ENCODE measurements at places on chromosomes 3 and 15.

DNA sequence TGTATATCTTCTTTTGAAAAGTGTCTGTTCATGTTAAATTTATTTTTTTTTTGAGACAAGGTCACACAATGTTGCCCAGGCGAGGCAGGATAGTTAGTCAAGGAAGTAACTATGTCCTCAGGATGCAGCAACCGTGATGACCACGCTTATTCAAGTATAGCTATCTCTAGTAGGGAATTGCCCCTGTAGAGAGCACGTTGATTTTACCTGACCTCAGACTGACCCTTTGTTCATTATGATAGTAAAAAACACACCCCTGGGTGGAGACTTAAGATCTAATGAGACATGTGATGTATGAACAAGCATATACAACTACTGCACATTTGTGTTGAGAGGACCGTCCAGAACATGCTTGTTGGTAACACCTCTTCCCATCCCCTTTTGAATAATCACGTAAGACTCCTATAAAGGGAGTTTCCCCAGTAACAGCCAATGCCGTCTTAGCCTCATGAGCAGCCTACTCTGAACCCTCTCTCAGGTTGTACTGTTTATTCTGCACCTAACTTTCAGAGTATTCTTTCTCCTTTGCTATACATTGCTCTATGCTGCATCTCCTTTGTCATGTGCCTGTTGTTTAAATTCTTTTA is 32.9 kb downstream of the ZNF621 start:
- peak; percentile 51 for ATAC-seq
- H3K36me3 ChIP-seq = peaks cover 19% of the 10 kb centered on the region
- no peak overlapping the region for H3K4me3 ChIP-seq
- H3K4me1 ChIP-seq = peaks cover 13% of the 10 kb centered on the region

- peaks cover 50% of the 10 kb centered on the region for H3K36me3 ChIP-seq
- ATAC-seq = no peak
- H3K27me3 ChIP-seq = no peaks in the 10 kb centered on the region
- H3K27ac ChIP-seq = no peak overlapping the region
- no peak overlapping the region for H3K4me3 ChIP-seq
Measured at GRCh38 chr15:101071651-101072050, 152.5 kb downstream of the LRRK1 start.

DNA sequence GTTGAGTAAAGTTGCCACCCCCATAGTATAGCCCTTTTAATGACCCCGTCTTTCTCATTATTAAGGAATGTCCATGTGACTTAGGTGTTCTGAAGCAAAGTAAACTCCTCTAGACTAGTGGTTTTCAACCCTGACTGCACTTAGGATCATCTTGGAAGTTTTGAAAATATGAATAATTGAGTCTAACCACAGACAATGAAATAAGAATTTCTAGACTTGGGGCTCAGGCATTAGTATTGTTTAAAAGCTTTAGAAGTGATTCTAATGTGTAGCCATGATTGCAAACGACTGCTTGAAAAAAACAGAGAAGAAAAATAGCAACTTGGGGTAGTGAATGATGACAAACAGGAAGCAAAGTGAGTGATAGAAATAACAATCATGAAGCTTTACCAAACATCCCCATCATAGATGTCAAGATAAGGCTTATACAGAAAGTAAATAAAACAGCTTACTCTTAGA is 35.0 kb downstream of the ALCAM start:
- no peak overlapping the region for H3K27ac ChIP-seq
- no peak overlapping the region for H3K4me3 ChIP-seq
- peaks cover 54% of the 10 kb centered on the region for H3K36me3 ChIP-seq
- ATAC-seq = no peak
- H3K27me3 ChIP-seq = no peaks in the 10 kb centered on the region
- peaks cover 10% of the 10 kb centered on the region for H3K4me1 ChIP-seq

- H3K36me3 ChIP-seq = peaks cover 47% of the 10 kb centered on the region
- no peak overlapping the region for H3K4me3 ChIP-seq
- no peaks in the 10 kb centered on the region for H3K4me1 ChIP-seq
Measured at GRCh38 chr3:161274691-161275298, 53.7 kb downstream of the NMD3 start.

DNA sequence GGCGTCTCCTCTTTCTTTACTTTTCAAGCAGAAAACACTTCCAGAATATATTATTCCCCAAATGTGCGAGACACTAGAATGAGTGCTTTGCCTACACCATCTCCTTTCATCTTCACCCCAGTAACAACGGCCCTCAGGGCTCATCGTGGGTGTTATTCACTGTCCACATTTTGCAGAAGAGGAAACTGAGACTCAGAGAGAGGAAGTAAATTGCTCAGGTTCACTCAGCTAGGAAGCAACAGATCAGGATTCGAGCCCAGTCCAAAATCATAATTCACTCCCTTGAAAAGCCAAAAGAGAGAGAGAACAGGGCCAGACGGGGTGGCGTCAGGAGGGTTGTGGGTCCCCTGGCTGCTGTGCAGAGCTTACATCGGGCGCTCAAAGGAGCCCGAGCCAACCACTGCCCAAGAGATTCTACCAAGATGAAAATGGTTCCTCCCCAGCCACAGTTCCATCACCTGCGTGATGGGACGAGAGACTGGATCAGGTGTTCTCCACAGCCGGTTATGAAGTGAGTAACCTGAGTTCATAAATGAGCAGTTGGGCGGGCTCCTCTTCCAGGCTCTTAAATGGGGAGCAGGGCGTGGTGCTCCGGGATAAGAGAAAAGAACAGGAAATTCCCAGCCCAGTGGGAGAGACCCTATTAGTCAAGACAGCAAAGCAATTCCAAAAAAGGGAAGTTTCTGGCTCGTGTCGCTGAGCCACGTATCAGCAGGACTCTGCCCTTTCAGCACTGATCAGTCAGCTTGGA is 48.6 kb upstream of the FLNB start:
- peak overlapping the region; percentile 46 for H3K4me3 ChIP-seq
- no peaks in the 10 kb centered on the region for H3K27me3 ChIP-seq
- peak overlapping the region; percentile 53 for H3K27ac ChIP-seq
- H3K36me3 ChIP-seq = no peaks in the 10 kb centered on the region

DNA sequence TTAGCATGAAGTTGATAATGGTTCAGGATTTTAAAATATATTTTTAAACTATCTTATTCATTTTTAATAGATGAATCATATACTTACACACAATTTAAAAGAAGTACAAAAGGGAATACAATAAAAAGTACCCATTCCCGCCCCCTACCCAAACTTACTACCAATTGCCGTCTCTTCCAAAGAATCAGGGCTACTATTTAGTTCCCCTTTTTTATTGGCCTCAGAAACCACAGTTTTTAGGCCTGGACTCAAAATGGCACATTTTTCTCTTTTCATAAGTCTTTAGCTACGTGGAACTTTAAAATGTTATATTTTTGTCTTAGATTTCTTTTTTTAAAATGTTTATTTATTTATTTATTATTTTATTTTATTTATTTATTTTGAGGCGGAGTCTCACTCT is 18.0 kb downstream of the LRRK1 start:
- no peak overlapping the region for H3K4me3 ChIP-seq
- H3K27ac ChIP-seq = no peak overlapping the region
- no peak for ATAC-seq
- no peaks in the 10 kb centered on the region for H3K27me3 ChIP-seq
- peaks cover 34% of the 10 kb centered on the region for H3K36me3 ChIP-seq

DNA sequence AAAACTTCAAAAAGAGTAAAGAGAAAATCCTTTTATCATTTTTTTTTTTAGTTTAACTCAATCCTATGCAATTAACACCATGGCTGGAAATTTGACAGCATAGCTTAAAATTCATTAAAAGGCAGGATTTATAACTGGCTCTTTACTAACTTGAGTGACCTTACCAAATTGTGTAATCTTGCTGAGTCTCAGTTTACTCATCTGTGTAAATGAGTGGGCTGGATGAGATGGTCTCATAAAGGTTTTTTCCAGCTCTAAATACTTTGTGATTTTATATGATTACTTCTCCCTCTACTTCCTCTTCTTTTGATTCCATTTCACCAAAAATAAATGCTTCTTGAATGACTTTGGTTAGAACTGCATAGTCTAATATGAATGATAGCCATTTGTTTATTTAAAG is 234.9 kb upstream of the SATB1 start:
- no peak for ATAC-seq
- no peaks in the 10 kb centered on the region for H3K36me3 ChIP-seq
- no peak overlapping the region for H3K27ac ChIP-seq
- H3K4me1 ChIP-seq = no peaks in the 10 kb centered on the region
- no peaks in the 10 kb centered on the region for H3K27me3 ChIP-seq

GRCh38 chr15:34038871-34039789 is at the start of gene AVEN:
Gene AVEN, minus strand, starts transcription at chr15:34039204. Its CDS starts 158 bp downstream, at chr15:34039046.
- peak within 1 kb of the TSS; percentile 93 for H3K27ac ChIP-seq
- H3K36me3 ChIP-seq = no peaks in the 10 kb centered on the region
- H3K27me3 ChIP-seq = no peaks in the 10 kb centered on the region
- H3K4me3 ChIP-seq = peak within 1 kb of the TSS; percentile 92
- ATAC-seq = peak; percentile 78

- H3K4me1 ChIP-seq = no peaks in the 10 kb centered on the region
- no peaks in the 10 kb centered on the region for H3K27me3 ChIP-seq
- H3K36me3 ChIP-seq = no peaks in the 10 kb centered on the region
- ATAC-seq = no peak
- H3K27ac ChIP-seq = no peak overlapping the region
Measured at GRCh38 chr3:57943525-57944495, 64.4 kb upstream of the FLNB start.

DNA sequence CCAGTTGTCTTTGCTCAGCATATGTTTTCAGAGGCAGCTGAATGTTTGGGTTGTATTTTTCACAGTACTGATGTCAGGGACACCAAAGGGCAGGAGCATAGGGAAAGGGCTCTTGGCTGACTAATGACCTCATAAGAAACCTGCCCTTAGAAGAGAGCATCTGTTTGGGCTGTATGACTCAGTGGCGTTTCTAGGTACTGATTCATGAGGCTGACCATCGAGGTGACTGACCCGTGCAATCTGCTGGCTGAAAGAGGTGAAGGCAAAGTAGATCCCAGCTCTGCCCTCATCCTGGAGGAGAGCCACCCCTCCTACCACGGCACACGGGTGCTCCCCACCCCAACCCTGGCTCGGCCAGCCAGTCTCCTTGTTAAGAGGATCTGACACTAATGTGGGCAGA is 8.3 kb downstream of the LMCD1 start:
- no peak overlapping the region for H3K27ac ChIP-seq
- no peaks in the 10 kb centered on the region for H3K27me3 ChIP-seq
- no peak for ATAC-seq
- H3K4me3 ChIP-seq = no peak overlapping the region
- peaks cover 19% of the 10 kb centered on the region for H3K4me1 ChIP-seq
- peaks cover 11% of the 10 kb centered on the region for H3K36me3 ChIP-seq

DNA sequence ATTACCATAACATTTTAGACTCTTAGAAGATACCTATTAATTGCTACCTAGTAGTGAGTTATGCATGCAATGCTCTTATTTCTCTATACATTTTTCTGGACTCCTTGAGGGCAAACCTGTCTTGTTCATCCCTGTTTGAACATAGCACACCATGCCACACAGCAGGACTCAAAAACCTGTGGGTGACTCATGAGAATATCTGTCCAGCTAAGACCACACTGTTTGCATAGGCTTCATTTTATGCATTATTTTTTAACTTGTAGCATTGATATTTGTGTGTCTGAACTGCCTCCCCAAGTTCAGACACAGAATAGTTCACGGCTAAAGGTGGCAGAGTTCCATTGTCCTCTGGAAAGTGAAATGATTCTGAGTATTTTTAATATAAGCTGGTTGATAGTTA is 1.8 kb downstream of the LMCD1 start:
- H3K4me1 ChIP-seq = peaks cover 56% of the 10 kb centered on the region
- H3K27me3 ChIP-seq = no peaks in the 10 kb centered on the region
- H3K36me3 ChIP-seq = no peaks in the 10 kb centered on the region
- peak overlapping the region; percentile 47 for H3K4me3 ChIP-seq

DNA sequence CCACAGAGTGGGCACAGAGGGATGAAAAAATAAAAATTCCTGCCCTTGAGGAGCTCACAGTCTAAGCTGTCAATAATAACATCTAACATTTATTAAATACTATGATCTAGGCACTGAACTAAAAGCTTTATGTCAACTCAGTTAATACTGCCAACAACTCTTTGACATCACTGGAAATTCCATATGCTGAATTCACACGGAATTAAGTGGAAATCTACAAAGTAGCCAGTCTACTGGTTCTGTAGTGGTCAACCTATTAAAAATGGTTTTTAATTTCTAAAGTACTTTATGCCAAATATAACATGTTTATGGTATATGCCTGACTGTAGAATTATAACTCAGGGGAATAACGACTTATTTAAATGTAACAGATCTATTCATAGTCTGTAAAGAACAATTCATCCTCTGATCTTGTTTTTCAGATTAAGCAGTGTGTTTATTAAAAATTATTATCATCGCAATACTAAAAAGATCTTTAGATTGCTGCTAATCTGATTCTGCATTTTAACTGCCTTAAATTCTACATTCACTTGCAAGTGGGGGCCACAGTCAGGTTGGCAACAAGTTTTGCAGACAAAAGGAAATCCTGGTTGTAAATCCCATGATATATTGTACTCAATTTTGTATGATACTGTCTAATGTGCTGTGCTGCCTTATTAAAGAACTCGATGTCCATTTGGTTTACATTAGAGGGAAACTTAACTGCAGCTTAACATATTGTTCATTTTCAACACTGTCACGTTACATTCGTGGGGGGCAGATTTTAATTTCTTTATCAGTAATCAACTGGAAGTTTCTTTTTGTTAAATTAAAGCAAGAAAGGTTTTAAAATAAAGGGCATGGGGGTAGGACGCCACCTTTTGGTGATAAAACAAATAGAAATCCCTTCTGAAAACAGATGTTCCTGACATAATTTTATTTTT is 2.6 kb upstream of the FOXP1 start:
- H3K4me1 ChIP-seq = peaks cover 38% of the 10 kb centered on the region
- no peak for ATAC-seq
- no peak overlapping the region for H3K27ac ChIP-seq
- H3K4me3 ChIP-seq = no peak overlapping the region
- no peaks in the 10 kb centered on the region for H3K36me3 ChIP-seq
- peaks cover 2% of the 10 kb centered on the region for H3K27me3 ChIP-seq

GRCh38 chr3:149371001-149371722 is 6.3 kb downstream of the TM4SF1 start:
- H3K4me1 ChIP-seq = no peaks in the 10 kb centered on the region
- H3K27ac ChIP-seq = no peak overlapping the region
- H3K27me3 ChIP-seq = peaks cover 34% of the 10 kb centered on the region
- H3K36me3 ChIP-seq = no peaks in the 10 kb centered on the region

DNA sequence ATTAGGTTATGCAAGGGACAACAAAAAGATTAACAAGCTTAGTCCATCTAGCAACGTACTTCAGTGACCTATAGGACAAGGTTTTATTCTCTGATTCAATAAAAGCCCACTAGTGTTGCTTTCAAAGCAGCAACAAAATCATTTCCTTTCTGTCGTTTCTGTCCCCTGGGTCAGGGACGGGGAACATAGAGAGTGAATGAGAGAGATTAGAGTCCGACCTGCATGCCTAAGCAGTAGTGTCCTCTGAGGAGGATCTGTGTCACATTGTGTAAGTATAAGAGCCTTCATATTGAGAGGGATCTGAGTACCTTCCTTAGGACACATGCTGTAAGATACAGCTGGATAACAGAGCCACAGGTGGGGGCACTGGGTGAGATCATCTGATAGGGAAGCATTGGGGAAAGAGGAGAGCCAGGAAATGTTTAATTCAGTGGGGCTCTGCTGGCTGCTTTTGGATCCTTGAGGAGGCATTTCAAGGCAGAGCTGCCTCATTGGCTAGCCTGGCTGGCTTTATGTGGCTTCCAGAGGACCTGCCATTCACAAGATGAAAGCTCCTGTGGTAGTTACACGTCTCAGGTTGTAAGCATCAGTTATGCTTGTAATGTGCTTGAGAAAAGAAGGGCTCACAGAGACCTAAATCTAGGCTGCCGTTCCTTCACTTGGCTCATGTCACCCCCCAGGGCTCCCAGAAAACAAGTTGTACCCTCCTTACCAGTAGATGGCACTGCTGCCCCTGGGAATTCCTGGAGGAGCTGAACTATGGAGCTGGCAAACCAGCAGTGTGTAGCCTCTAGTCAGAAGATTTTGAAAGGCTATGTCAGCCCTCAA is 2.7 kb downstream of the TMEM108 start:
- H3K36me3 ChIP-seq = no peaks in the 10 kb centered on the region
- H3K4me1 ChIP-seq = peaks cover 10% of the 10 kb centered on the region
- H3K27me3 ChIP-seq = peaks cover 48% of the 10 kb centered on the region
- H3K27ac ChIP-seq = no peak overlapping the region
- ATAC-seq = peak; percentile 40

Data from stimulated activated memory B cell treated with anti-CD40 and anti-IgM and Interleukin-4, amounts not matched to agents 10 μg/mL and 1 μg/mL and 100 μg/mL, for 72 hours (primary cell).